Activated CD8-positive, alpha-beta memory T cell treated with anti-CD3 and anti-CD28 coated beads for 1 hour (primary cell): ENCODE measurements at places on chromosomes 1 and 21.

GRCh38 chr1:62361431-62361830, 42.2 kb upstream of the KANK4 start:
- DNase-seq = no peak

DNA sequence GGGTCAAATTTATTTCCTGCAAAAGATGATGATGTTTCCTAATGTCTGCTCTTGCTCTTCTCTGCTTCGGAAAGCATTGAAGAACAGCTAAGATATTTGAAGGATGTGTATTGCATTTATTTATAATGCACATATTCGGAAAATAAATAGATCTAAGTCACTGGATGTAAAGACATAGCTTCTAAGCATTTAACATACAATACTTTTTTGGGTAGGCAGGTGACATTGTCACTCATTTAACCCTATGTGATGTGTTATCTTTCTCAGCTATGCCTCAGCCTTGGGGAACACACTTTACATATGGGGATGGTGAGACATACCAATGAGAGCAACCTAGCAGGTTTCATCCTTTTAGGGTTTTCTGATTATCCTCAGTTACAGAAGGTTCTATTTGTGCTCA, at the start of gene OR2G2:
Gene OR2G2 (plus strand): TSS at position 301 of the 400 bp plus-strand sequence. CDS start 0 bp downstream, at position 301.
- no peak for DNase-seq

DNA sequence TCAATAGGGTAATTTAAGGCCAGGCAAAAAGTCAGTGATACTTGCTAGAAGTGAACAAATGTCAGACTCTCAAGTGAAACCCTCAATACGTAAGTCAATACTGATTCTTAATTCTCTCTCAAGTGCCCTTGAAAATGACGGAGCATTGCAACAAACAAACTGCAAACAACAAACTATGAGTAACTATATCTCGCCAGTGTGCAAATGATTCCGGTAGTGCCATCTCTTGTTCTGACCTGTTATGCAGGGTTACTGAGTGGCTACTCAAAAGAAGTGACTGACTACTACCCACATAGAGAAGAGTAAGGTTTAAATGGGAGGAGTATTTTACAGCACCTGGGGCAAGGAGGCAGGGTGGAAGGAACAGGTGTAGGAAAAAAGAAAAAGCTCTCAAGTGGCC, 1.6 kb downstream of the SLC19A2 start:
- DNase-seq = no peak

- DNase-seq = no peak
Measured at GRCh38 chr1:157925419-157926166, 67.9 kb upstream of the KIRREL1 start.

DNA sequence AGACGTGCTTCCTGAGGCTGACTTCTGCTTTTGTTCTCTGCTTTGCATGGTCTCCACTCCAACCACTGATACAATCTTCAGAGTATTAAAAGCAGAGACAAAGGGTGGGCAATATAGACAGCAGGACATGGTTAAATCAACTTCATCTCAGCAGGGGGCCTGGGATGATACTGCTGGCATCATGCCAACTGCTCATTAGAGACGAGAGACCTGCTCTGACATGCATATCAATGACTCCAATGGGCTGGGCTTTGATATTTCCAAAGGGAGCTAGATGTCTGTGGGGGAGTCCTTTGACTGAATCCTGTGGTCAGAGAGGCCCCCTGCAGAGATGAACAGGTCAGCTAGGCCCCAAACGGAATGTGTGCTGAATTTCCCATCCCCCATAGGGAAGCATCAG, 106.6 kb downstream of the ACTL8 start:
- DNase-seq = no peak

DNA sequence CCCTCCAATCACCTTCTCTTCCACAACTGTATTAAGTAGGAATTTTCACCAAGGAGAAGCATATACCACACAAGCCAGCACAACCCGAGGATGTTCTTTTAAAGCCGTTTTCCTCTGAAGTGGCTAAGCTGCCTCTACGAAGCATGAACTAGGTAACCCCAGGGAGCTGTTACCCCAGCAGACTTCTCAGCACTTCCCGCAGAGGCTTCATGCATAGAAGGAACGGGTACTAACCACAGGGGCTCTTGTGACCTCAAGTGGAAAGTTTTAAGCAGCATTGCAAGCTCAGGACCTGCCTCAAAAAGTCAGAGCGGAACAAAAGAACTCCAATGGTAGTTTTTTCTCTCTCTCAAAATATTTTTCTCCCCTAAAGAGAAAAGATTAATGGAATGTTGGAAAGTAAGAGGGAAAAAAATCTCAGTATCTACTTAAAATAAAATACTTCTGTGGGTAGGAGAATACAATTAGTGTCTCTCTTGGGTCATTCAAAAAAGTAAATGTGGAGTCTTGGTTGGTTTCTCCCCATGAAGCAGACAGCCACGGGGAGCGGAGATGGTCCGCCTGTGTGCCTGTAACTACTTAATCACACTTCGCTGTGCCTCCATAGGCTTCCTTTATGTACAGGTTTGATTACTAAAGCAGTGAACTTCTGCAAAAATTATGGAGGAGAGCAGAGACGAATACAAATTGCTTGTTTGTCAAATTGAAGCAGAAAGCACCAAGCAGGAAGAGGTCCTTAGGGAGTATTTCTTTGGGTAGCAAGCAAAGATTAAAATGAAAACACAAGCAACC, 40.9 kb downstream of the STX6 start:
- DNase-seq = peak; percentile 1

DNA sequence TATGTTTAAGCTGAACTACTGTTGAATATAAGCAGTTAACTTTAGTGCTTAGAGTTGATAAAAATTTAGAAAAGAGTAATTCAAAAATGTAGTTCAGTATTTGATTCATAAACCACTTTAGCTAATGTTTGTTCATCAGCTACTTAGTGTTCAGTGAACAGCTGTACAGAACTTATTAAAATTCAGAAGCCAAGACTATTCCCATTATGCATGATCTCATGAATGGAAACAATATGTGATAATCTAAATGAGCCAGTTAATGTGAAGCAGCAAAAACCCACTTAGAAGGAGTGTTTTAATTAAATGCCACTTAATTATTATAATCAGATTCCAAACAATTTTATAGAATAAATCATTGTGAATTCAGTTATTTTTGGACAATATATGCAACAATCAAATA, 92.9 kb upstream of the NEGR1 start:
- DNase-seq = no peak

DNA sequence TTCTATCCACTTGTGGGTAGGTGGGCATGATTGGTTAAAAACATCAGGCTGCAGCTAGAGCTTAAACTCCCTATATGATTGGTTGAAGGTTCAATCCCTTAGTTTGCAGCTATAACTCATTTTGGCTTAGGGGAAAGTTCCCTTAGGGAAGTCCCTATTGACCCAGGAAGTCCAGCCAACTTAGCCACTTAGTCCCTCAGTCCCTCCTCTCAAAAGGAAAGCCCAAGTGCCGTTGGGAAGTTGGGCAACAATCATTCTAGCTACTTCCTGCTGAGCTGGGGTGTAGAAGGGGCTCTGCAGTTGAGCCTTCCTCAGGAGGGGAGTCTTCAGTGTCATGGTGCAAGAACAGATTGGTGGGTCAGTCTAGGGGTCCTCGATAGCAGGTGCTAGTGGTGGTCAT, 12.2 kb downstream of the MSTO1 start:
- DNase-seq = no peak

DNA sequence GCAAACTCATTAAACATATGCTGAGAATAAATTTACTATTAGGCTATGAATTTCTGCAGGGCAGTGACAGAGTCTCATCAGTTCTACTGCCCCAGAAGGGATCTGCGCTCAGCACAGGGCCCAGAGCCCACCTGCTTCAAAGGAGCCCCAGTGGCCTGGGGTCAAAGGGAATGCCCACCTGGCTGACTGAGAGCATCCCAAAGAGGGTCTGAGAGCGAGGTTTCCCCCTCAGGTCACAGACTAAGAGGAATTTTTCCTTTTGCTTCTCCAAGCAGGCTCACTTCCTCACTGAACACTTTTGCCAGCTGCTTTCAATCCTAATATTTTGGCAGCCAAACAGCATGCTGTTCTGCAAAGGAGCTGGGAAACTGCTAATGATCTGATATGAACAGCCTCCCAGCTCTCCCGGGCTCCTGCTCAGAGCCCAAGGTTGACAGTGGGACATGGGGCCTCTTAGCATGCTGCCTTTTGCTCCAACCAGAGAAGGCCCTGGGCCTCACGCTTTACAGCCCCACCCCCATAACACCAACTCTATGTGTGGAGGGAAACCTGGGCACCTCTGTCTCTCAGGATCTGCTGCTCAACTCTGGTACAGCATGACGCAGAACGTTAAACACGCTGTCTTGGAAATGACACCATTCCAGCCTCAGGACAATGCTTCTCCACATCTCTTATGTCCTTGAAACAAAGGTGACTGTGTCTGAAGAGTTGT, 70.7 kb upstream of the SYT6 start:
- DNase-seq = no peak

GRCh38 chr1:30345491-30346130, 377.8 kb downstream of the MATN1 start:
- DNase-seq = no peak

- DNase-seq = peak; percentile 15
Measured at GRCh38 chr1:244801246-244801645, 34.2 kb upstream of the COX20 start.

DNA sequence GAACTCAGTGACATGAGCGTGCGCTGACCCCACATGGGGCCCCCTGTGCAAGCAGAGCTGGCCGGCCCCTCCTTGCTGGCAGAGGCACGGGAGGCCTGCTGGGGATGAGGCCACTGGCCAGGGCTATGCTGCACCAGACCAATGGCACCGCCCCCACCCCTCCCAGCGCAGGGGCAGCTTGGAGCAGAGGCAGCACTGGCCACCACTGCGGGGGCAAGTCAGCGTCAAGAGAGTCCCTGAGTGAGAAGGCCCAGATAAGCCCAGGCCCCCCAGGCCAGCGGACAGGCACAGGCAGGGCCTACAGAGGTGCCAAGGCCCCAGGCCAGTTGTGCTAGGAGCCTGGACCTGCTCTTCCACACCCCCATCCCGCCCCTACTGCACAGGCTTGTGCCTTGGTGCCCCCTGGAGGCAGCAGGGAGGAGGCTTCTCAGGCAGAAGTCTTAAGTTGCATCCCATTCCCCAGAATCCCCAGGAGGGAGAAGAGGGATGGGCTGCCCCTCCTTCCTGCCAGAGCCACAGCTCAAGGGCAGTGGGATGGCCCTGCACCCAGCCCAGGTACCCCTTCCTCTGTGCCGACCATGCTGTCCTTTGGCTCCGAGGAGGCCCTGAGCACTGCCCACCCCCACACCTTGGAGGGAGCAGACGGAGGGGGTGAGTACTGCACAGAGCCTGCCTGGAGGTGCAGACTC, 35.8 kb downstream of the EPHX1 start:
- DNase-seq = no peak

- no peak for DNase-seq
Measured at GRCh38 chr21:39175154-39175553, 8.1 kb downstream of the PSMG1 start.

DNA sequence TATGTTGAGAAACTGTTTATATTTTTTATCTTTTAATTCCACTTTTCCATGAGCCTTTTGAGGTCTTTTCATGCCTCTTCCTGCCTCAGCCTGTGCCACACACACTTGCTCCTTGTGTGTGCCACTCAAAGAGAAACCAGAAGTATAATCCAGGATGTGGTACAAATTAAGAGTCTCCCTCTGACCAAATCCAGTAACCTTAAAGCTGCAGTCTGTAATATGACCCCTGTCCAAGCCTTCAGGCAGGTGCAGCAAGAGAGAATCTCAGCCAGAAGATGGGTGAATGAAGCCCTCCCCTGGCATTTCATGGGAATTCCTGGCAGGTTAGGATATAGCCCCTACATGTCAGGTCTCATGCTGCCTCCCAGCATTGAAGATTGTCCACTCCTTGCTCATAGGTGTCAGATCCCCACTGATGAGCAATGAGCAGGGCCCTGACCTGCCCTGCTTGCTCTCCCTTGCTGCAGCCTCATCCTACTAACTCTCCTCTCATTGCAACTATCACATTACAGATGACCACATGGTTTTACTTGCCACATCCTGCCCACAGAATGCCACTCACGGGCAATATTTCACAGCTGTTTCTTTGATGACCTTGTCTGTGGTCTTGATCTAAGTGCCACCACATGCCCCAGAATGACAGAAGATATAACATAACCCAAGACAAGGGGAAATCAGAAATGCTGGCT, 169.3 kb downstream of the SEC16B start:
- DNase-seq = no peak

GRCh38 chr1:22854688-22855565, 117.7 kb downstream of the LACTBL1 start:
- DNase-seq = no peak

GRCh38 chr1:31989964-31990363, 23.7 kb upstream of the KHDRBS1 start:
- DNase-seq = no peak

DNA sequence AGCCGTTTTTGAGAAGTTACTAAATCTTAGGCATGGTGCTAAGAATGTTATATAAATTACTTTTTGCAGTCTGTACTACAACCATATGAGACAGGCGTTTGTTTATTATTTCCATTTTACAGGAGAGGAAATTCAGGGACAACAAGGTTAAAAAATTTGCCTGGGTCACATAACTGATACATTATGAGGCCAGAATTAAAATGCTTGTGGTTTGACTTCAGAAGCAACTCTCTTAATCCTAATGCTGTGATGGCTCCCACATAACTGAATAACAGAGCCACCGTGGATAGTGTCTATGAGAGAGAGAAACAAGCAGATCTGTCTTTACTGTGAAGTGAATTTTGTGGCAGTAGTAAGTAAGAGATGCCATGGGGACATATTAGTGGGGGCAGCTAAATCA, 184.9 kb downstream of the NCAM2 start:
- no peak for DNase-seq

DNA sequence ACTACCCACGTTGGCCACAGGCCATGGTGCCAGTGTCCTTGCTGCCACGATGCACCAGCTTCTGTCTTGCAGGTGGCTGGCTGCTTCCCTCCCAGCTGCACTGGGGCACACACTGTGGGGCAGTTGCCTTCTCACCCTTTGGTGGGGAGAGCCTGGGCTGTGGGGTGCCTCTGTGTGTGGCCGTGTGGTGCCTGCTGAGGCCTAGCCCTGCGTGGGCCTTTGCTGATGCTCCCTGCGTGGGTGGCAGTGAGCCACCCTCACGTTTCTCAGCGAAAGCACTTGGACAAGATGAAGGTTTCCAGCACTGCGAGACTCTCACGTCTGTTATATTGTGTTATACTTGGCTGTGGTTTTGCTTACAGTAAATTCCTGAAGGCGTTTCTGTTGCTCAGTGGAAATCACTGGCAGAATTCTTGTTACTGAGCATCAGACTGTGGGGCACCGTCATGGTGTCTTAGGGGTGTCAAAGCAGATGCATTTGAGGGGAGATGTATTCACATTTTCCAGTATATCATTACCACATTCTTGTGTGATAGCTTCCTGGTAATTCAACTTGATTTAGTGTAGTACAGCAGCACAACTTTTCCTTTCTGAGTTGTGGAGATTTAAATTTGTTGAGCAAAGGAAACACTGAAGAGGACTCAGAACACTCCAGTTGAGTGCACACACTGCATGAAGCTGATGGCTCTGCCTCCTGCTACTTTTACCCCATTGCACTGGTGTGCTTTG, 124.7 kb downstream of the PCBP3 start:
- no peak for DNase-seq

- DNase-seq = no peak
Measured at GRCh38 chr1:28341591-28341990, 12.8 kb downstream of the MED18 start.
